ENCODE measurements at places on chromosomes 7 and 10.

DNA sequence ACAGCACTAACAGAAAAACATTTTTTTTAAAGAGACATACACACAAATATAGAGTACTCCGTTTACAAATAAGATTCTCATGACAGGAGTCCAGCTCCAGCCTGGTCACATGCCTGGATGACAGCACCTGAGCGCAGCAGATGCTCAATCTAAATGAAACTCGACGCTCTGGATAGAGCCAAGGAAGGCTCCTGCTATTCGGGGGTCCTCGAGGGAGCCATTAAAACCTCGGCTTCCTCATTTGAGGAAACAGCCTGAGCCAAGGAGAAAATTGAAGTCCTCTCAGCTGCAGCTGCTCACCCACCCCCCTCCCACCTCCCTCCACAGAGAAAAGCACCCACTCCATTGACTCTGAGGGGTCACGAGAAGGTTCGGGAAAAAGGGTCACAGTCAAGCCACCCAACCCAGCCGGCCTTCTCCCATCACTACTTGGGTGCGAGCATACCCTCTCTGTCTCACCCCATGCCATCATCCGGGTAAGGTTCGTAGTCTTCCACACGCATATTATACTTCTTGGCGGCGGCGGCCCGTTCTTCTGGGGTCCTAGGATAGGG is 673 bp downstream of the NDUFB8 start:
- no peak for DNase-seq

DNA sequence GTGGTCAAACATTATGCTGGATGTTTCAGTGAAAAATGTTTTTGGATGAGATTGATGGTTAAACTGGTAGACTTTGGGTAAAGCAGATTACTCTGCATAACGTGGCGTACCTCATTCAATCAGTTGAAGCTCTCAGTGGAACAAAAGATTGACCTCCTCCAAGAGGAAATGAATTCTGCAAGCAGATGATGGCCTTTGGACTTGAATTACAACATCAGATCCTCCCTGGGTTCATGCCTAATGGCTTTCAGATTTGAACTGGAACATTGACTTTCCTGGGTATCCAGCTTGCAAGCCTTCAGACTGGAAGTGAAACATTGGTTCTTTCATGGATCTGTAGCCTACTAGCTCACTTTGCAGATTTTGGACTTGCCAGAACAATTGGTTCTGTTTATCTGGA is 169.3 kb upstream of the MALRD1 start:
- DNase-seq = no peak

DNA sequence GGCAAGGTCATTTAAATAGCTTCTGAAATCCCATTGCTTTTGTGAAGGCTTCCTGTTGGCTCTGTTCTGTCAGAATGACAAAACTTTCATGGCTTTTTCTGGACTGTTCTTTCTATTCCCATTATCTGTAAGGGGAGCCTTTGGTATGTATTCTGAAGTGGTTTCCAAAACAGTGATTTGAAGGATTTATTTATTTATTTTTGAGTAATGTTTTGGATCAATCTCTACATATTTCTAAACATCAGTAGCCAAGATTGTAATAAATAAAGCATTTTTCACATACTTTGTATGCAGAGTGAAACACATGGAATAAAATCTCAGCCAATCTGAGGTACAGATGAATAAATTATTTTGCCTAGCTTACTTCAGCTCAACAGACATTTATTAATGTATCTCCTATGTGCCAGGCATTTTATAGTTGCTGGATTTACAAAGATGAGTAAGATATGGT is 121.1 kb downstream of the BBS9 start:
- no peak for DNase-seq

- no peak for DNase-seq
Observed at GRCh38 chr7:159098424-159098786, 46.3 kb downstream of the VIPR2 start.

DNA sequence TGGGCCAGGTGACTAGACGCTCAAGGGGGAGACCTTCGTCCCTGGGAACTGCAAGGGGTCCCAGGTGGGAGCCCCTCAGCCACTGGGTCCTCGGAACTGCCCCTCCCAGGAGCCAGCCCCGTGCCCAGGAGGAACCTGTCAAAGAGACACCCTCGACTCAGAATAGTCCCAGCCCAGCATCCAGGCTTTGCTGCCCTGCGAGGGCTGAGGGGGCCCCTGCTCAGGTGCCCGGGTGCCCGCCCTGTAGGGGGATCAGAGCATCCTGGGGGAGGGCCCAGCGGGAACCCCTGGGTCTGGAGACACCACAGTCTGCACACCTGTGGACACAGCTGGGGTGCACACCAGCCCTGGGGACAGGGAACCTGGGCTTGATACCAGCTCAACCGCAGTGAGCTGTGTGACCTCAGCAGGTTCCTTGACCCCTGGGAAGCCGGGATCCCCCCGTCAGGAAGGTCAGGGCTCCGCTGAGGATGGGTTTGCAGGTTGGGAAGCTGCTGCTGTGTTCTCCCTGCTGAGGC is 407 bp downstream of the ELN start:
- no peak for DNase-seq

GRCh38 chr10:3118641-3119091 is 51.3 kb downstream of the PFKP start:
- no peak for DNase-seq

- no peak for DNase-seq
Observed at GRCh38 chr7:127362364-127363027, 30.0 kb downstream of the ZNF800 start.

- DNase-seq = no peak
Observed at GRCh38 chr10:48792687-48793096, 108.0 kb downstream of the WDFY4 start.

GRCh38 chr10:91987397-91988037 is 63.9 kb downstream of the BTAF1 start:
- DNase-seq = no peak

- DNase-seq = no peak
Observed at GRCh38 chr7:7805511-7806153, 87.2 kb upstream of the RPA3 start.

GRCh38 chr7:4124556-4125477 is 557.3 kb upstream of the FOXK1 start:
- no peak for DNase-seq

GRCh38 chr10:101617102-101617823 is 29.1 kb downstream of the DPCD start:
- no peak for DNase-seq

- peak; percentile 46 for DNase-seq
Observed at GRCh38 chr10:100878291-100878910, 34.4 kb upstream of the SLF2 start.

- no peak for DNase-seq
Observed at GRCh38 chr10:121155742-121156474, 304.7 kb downstream of the WDR11 start.

GRCh38 chr7:50954245-50954644 is 171.5 kb upstream of the GRB10 start:
- DNase-seq = no peak

DNA sequence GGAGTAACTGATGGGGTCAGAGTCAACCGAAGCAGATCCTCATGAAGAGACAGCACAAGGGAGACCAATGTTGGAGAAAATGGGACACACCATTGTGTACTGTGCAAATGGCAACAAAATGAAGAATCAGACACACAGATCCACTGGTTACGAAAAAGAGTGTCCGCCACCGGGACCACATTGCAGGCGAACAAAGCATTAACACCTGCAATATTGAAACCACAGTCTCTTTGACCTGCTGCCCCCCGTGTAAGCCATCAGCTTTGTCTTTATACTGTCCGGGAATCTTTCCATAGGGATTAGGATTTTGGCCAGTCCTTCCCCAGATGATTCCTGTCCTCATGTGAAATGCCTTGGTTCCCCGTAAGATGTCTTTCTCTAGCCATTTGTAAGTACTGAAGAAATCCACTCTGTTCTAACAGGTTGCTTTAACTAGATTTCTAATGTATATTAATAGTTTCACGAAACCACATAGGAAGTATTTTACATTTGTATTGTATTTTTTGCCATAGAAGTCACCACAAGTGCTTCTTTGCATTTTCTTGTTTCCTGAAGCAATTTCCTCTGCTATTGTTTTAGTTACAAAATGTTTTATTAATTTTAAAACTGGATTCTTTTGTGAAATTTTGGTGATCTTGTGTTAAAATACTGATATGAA is 140.8 kb upstream of the NFE2L3 start:
- DNase-seq = no peak

GRCh38 chr10:17109475-17110207 is 20.0 kb downstream of the CUBN start:
- DNase-seq = no peak

GRCh38 chr10:113552701-113553100 is at the start of gene HABP2:
Gene HABP2 (plus strand): TSS chr10:113553053. CDS start chr10:113553122, 69 bp downstream.
- no peak for DNase-seq

GRCh38 chr10:75117995-75118394 is 6.5 kb downstream of the SAMD8 start:
- no peak for DNase-seq

GRCh38 chr7:155796381-155797261 is 15.6 kb downstream of the SHH start:
- DNase-seq = peak; percentile 74

- no peak for DNase-seq
Observed at GRCh38 chr10:46263831-46264268, 22.9 kb upstream of the ANTXRL start.

Measured in PC-9 (cell line).